NCI-H1417 (cell line): ENCODE measurements at places on chromosomes 16 and 17.

DNA sequence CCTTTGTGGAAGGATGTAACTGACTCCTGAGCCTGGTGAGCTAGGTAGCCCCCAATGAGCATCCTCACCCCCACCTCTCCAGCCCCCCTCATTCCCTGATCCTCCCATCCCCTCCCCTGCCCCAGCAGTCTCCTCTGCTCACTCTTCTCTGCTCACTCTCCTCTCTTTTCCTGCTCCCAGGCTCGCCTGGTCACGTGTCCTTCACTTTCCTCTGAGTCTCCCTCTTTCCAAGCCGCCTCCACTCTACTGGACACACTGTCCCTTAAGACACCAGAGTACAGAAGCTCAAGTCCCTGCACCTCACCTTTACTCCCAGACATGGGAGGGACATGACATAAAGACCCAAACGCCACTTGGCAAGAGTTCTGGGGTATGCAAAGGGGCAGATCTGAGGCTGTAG lies 76.3 kb upstream of the RBL2 start:
- DNase-seq: no peak

- peak; percentile 18 for DNase-seq
These were observed 12.9 kb downstream of the CMC2 start for GRCh38 chr16:80993834-80994233.

- no peak for DNase-seq
These were observed 186.4 kb downstream of the SEC14L1 start for GRCh38 chr17:77327181-77327565.

DNA sequence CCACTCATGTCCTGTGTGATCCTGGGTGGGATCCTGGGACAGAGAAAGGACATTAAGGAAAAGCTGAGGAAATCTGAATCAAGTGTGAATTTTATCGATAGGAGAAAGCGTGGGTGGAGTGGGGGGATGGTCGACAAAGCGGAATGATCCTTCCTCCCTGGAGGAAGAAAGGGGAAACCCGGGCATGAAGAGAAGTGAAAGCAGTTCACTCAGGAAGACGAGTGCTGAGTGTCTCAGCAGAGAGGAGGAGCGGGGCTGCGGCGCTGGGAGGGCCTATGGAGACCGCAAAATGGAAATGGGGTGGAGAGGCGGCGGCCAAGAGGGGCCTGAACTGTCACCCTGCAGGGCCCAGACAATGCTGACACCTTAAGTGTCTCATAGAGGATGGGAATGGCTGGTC lies 8.7 kb downstream of the ZDHHC7 start:
- no peak for DNase-seq

- DNase-seq: no peak
These were observed 2.5 kb upstream of the CLTC start for GRCh38 chr17:59617156-59617732.

GRCh38 chr17:21174713-21175112 lies 39.2 kb downstream of the TMEM11 start:
- DNase-seq: no peak

GRCh38 chr16:30927789-30928378 lies 4.5 kb downstream of the FBXL19 start:
- peak; percentile 95 for DNase-seq

GRCh38 chr17:75124041-75124818 lies 7.3 kb downstream of the NT5C start:
- DNase-seq: no peak
